RCC 7860 (cell line): ENCODE measurements at places on chromosomes 12 and 14.

- no peak for DNase-seq
Observed at GRCh38 chr14:92819011-92819597, 25.0 kb downstream of the GOLGA5 start.

DNA sequence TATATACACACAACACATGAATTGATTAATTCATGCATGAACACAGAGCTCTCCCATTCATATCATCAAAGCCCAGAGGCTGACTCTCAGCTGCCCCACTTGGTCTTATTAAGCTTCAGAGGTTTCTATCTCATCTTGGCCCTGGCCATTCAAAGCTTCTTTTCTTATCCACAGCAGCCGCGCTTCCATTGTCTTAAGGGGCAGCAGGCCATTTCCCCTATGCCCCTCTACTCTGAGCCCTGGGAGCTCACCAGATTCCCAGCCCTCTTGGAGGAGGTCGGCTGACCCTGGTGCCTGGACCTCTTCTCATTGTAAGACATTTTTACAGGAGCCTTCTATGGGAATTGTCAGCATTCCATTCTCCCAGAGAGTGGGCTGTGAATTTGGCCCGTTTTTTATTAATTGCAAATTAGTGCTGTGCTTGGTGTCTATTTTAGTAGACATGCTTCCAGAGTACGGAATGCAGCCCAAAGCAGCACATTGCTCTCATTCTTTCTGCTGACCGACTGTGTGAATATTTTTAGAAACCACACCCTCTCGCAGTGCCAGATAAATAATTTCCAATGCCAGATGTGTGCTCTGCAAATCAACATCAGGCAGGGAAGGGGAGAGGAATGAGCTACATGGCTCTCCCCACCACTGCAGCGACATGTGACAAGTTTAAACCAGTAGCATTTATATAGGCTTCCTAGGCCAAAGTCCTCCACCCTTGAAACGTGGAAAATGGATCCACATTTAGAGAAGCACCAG is 58.5 kb downstream of the NUAK1 start:
- DNase-seq, result no peak

GRCh38 chr12:111168009-111168900 is 200.6 kb downstream of the PHETA1 start:
- DNase-seq, result no peak

DNA sequence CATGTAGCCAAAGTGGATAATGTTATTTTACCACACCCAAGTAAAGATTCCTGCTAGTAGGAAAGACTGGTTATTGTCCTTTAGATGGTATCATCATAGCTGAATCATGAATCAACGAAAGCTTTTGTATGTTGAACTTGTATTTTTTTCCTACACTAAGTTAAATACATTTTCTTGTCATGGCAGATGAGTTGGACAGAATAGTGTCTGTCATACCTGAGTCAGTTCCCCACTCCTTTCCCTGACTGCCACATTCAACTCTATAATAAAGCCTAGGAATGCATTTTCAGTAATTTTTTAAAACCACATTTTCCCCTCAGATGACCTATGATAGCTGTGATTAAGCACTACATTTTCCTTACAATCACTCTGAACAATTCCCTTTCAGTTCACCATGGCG is 9.3 kb upstream of the PTHLH start:
- DNase-seq, result peak; percentile 95

DNA sequence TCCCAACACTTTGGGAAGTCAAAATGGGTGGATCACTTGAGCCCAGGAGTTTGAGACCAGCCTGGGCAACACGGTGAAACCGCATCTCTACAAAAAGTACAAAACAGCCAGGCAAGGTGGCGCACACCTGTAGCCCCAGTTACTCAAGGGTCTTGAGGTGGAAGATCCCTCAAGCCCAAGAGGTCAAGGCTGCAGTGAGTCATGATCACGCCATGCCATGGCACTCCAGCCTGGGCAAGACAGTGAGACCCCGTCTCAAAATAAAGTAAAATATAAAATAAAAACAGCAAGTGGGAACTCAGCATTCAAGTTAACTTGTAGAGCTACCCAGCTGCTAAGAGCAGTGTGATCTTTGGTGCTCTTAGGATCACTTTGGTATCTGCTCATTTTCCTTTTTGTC is 12.7 kb downstream of the RFC5 start:
- no peak for DNase-seq

DNA sequence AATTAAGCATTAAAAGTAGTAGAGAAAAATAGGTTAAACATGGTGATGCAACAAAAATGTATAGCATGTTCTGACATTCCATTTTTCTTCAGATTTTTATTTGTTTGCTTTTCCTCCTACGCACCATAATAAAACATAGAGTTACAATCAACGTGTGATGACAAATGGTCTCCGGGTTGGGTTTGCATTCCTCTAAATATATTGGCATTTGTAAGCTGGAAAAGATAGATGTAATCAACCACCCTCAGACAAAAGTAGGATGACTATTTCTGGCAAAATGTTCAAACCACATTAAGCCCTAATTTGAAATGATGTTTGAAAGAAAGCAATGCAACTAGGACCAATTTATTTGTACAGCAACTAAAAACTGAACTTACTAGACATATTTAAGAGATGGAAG is 58.4 kb downstream of the SLC25A21 start:
- DNase-seq, result no peak

- no peak for DNase-seq
Observed at GRCh38 chr12:129073157-129073915, 220.1 kb downstream of the GLT1D1 start.

DNA sequence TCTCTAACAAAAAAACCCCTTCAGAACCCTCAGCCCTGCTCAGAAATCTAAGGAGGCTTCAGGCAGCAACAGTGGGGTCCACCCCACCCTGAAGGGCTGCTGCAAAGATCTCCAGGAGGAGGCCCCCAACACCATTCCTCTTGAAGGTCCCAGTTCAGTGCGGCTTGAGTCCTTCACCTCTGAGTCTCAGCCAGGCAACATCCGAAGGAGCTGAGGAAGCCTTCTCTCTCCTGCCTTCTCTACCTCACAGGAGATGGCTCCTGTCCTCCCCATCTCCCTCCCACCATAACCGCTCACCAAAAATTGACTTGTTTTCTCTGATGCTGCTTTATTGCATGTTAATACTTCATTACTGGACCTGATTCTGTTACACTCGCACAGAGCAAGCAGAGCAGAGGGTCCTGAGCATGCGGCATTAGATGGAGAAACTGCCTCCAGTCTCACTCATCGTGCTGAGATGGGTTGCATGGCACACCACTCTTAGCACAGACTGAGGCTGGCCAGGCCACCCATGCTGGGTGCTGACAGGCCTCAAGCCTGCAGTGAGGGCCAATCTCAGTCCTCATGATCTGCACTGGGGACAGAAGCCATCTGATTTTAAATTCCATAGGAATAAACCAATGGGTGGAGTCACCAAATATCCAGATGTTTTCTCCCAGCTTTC is 224.8 kb downstream of the CACNA1C start:
- DNase-seq, result no peak

DNA sequence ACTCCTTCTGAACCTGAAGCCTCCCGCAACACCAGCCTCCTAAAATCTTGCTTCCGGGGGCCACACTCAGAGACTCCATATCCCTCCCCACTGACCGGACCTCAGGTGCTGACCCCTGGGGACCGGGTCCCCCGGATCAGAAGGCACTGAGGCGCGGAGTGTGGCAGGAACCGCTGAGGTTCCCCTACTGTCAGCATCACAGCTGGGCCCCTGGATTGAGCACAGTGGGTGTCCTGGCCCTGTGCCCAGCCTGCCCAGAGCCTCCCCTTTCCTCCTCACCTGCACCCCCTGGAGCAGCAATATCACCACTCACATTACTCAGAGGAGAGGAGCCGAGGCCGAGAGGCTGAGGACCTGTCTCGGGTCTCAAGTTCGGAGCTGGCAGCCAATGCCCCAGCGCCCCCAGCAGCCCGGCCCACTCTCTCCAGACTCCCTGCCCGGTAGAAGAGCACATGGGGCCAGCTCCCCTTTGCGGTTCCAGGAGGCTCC is 101.2 kb upstream of the EIF5 start:
- no peak for DNase-seq

- DNase-seq, result no peak
Observed at GRCh38 chr12:95874452-95874851, 15.7 kb downstream of the SNRPF start.

DNA sequence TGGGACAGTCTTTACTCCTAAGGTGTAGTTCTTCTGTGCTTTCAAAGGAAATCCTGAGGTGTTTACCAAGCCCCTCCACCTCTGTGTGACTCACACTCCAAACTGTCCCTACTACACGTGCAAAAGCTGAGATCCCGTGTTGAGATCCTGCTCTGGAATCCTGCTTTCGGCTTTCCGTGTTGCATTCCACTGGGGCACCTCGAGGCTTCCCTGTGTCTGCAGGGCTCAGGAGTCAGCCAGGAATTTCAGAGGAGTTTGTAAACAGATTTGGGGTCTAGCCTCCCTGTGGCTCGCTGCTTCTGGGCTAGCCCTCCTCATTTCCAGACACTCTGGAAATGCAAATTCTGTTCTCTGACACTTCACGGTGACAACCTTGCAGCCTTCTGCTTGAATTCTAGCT is 48.4 kb downstream of the CACNA2D4 start:
- DNase-seq, result no peak

GRCh38 chr12:38427442-38427841 is 110.9 kb downstream of the ALG10B start:
- DNase-seq, result no peak

DNA sequence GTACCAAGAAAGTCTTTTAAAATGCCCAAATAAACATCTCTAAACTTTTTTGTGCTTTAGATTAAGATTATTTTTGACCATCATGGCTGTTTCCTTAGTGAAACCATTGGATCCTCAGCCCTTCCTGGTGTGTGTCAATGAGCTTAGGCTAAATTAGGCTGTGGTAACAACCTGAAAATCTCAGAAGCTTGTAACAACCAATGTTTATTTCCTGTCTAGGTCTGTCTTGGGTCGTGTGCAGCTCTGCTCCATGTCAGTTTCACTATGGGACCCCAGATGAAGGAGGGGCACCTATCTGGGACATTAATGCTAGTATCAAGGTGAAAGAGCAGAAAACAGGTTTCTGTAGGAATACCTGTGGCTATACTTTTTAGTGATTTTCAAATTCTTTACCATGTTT is 49.9 kb downstream of the KCNMB4 start:
- no peak for DNase-seq

DNA sequence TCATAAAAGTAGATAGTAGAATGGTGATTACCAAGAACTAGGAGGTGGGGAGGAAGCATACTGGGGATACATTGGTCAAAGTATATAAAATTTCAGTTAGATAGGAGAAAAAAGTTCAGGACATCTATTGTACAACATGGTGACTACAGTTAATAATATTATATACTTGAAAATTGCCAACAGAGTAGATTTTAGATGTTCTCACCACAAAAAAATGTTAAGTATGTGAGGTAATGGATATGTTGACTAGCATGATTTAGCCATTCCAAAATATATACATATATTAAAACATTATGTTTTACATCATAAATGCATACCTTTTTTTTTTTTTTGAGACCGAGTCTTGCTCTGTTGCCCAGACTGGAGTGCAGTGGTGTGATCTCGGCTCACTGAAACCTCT is 31.0 kb downstream of the TMEM116 start:
- DNase-seq, result no peak

GRCh38 chr14:94394581-94395207 is 6.3 kb upstream of the SERPINA1 start:
- no peak for DNase-seq

DNA sequence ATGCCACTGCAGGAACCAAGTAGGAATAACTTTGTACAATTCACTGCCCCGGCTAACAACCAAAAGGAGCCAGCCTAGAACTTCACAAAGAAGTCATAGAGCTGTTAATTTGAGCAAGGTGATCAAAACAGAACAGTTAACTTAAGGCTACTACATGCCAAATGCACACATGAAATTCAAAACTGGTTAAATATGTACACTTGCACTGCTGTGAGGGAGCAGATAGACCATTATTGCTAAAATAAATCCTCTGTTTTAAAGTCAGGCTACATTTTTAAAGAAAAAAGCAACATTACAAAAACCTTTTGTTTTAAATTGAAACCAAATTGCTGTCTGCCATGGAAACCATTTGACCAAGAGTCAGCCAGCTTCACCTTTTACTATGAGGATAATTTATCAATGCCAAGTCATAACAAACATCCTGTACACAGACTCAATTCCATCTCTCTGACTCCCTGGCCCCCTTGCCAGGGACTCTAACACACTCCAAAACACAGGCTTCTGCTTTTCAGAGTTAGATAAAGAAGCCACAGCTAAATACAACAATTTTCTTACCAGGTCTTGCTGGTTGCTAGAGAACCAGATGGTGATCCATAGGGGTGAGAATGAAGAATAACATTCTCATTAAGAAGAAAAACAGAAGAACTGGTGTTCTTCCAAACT is 84.0 kb downstream of the LRP6 start:
- no peak for DNase-seq

- DNase-seq, result no peak
Observed at GRCh38 chr14:32587461-32587860, 258.4 kb downstream of the AKAP6 start.

GRCh38 chr12:91562476-91562875 is 379.9 kb upstream of the DCN start:
- DNase-seq, result no peak

DNA sequence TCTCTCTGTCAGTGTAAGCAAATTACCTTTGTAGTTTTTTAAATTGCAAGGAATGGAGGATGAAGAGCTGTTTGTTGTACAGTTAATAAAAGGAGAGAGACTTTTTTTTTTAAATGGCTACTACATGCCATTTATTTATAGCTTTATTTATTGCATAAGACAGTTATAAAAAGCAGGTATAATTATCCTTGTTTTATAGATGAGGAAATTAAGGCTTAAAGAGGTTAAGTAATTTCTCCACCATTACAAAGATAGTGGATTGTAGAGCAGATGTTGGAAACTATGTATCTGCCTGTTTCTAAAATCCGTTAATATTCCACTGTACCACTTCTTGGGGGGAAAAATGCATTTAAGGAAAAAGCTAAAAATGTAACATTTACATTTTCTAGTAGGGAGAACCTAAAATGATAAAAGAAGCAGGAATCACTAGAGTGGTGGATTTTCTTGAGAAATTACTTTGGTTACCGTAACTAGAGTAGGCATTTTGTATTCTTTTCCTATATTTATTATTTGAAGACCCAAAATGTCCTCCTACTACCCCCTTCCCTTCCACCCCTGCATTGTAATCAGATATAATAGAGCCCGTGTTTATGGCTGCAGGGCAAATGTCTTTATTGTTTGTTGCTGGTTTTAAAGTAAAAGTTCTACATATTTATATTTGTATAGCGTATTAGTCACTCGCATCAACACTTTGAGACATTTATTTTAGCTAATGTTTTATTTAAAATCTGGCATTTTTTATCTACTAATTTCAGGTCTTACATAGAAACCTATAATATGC is 2.3 kb downstream of the SNAPC1 start:
- no peak for DNase-seq
